Activated CD4-positive, alpha-beta T cell treated with anti-CD3 and anti-CD28 coated beads for 24 hours (primary cell): ENCODE measurements at places on chromosomes 13 and 19.

DNA sequence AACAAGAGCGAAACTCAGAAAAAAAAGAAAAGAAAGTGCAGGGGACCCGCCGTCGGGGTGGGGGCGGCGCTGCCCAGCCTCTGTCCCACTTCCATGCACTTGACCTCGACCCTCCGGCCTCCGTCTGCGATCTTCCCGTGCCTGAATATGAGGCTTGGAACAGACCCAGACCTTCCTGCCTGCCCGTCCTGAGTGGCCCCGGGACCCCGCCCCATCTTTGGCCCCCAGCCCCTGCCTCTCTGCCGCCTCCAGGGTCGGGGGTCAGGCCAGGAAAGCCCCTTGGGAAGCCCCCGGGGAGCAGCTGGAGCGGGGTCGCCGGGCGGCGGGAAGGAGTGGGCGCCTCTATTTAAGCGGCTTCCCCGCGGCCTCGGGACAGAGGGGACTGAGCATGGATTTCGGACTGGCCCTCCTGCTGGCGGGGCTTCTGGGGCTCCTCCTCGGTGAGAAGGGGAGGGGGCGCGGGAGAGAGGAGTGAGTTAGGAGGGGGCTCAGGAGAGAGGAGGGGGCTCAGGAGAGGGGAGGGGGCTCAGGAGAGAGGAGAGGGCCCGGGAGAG is at the start of gene MADCAM1:
MADCAM1 (plus strand) TSS at position 375 of the 554 bp plus-strand sequence; CDS start at position 389, 14 bp downstream.
- no peak for DNase-seq

GRCh38 chr13:77430377-77430951 is 103.6 kb upstream of the MYCBP2 start:
- no peak for DNase-seq

GRCh38 chr13:66159511-66159910 is 1070.6 kb downstream of the PCDH9 start:
- DNase-seq, result no peak

DNA sequence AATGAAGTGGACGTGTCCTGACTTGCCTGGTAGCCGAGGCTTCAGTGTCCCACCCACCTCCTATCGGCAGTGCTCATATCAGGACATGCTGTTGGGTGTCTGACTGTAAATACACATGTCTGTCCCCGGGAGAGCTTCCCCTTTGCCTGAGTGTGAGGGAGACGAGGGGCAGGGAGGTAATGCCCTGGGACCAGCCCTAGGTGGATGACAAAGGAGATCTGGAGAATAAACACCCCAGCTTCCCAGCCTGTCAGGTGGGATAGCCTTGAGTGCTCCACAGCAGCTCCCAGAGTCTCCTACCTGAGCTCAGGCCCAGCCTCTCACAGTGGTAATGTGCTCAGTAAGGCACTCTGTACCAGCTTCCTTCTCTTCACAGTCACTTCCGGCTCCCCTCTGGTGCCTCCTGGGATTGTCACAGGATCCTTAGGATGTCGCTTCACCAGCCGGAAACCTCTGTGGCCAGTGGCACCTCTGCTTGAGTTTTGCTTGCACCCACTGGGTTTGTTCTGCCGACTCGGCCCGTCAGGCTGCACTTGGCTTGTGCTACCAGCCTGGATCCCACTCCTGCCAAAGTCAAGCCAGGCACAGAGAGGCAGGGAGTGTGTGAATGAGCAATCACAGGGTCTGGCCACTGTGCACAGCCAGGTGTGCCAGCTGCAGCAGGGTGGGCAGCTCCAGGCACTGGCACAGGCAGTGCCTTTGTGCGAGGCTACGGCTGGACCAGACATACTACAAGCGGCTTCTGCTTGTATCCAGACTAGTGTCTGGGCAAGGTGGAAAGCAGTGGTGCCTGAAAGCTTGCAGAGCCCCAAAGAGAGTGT is 54.4 kb upstream of the RGCC start:
- no peak for DNase-seq
